ENCODE measurements at places on chromosomes 2 and 18.
A peak's percentile ranks its signal among the peaks of the same experiment; 100 is the strongest.

DNA sequence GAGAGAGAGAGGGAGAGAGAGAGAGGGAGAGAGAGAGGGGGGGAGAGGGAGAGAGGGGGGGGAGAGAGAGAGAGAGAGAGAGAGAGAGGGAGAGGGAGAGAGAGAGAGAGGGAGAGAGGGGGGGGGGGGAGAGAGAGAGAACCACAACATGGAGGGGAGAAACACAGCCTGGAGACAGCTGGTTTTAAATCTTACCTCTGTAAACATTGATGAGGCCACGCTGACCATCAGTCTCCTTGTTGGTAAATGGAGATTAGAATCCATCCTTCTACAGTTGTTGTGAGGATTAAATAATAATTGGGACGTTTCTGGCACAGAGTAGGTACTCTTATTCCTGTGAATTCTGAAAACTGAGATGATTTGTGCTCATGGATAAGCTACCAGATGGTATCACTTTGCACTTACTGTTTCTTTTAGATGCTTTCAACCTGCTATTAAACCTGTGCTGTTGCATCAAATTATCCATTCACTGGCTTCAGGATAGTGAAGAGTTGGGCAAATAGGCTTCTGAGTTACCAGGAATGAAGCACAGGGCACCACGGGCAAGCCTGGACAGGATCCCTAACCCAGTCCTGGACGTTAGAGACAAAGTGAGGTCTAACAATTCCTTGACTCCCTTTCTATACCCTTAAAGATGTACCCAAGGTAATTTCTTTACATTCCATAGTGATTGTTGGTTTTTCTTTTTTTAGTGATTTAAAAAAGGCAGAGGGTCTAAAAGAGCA lies 318.1 kb downstream of the ZNF521 start:
- no peak for DNase-seq

- DNase-seq: no peak
Measured at GRCh38 chr2:7672027-7672684, 754.9 kb downstream of the RNF144A start.

DNA sequence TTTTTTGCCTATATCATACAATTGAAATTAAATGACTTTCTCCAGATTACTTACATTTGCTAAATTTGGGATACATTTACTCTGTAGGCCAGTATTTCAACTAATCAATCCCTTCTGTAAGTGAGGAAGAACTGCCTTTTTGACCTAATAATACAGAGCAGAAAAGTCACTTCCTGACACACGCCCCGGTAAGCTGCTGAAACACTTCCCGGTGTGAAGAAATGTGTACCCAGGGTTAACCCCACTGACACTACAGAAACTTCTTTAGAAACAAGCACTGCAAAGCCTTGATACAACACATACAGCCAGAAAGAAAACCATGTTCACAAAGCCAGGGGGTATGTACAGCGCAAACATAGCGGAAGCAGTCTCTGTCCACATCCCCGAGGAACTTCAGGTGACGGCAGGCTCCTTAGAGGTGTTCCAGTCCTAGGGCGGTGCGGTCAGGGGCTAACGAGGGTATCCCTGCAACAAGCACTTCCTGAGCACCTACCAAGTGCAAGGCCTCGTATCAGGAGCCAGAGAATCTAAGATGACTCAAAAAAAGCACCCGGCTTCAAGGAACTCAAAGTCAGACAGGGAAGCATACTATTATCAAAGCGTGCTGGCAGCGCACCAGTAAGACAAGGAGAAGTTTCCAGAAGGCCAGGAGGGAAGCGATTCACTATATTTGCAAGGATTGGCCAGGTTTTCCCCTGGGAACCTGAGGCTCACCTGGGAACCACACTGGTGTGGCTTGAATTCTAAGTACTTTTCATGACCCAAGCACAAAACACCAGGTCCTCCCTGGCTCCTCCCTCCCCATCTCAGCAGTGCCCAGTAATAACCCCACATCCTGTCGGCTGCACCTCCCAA lies 46.6 kb downstream of the ZNF516 start:
- DNase-seq: no peak

- DNase-seq: no peak
Measured at GRCh38 chr2:65602603-65603235, 170.3 kb upstream of the SPRED2 start.

DNA sequence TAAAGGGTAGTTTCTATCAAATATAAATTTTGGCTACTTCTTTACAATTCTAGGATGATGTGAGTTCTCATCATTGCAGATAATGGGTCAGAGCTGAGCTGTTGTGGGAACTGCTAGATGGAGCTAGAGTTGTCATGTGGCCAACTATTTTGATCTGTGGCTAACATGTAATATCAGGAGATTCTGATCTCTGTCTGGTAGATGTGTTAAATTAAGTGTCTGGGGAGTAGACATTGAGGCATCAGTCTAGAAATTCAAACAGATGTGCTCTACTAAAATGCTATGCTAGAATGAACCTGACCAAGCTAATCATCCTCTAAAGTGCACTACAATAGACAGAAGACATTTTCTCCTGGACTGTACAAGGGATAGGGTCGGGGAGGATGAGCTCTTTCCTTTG lies 30.3 kb upstream of the DARS1 start:
- DNase-seq: no peak

DNA sequence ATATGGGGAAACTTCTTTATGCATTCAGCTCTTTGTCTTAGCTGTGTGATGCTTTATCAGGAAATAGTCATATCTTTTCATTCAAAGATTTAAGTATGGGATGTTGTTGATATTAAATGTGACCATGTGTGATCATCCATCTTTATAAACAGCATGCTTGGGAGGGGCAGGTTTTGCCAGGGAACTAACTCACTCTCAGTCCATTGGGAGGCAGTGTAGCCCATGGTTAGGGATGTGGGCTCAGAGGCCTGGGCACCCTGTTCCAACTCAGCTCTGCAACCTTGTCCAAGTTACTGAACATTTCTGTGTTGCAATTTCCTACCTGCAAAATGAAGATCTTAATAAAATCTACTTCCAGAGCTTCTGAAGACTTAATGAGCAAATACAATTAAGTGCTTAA lies 92.0 kb upstream of the BCL2L11 start:
- DNase-seq: no peak

- no peak for DNase-seq
Measured at GRCh38 chr2:47686018-47686417, 96.9 kb upstream of the MSH6 start.

GRCh38 chr18:63137999-63138435 lies 181.6 kb downstream of the BCL2 start:
- no peak for DNase-seq

DNA sequence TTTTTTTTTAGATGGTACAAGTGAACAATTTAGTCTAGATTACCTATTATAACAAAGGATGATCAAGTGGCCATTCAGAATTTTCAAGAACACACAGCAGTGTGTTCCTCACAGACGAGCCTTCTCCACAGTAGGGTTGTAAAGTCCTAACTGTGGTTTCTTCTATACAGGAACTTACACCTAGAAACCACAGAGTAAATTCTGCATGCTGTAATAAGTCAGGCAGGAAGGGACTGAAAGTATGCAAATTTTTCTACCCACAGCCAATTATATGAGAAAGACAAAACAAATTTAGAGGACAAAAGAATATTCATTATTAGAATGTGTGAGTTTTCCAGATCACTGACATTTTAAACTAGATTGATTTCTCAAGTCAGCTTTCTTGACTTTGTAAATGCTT lies 99.5 kb downstream of the RBMS1 start:
- no peak for DNase-seq

DNA sequence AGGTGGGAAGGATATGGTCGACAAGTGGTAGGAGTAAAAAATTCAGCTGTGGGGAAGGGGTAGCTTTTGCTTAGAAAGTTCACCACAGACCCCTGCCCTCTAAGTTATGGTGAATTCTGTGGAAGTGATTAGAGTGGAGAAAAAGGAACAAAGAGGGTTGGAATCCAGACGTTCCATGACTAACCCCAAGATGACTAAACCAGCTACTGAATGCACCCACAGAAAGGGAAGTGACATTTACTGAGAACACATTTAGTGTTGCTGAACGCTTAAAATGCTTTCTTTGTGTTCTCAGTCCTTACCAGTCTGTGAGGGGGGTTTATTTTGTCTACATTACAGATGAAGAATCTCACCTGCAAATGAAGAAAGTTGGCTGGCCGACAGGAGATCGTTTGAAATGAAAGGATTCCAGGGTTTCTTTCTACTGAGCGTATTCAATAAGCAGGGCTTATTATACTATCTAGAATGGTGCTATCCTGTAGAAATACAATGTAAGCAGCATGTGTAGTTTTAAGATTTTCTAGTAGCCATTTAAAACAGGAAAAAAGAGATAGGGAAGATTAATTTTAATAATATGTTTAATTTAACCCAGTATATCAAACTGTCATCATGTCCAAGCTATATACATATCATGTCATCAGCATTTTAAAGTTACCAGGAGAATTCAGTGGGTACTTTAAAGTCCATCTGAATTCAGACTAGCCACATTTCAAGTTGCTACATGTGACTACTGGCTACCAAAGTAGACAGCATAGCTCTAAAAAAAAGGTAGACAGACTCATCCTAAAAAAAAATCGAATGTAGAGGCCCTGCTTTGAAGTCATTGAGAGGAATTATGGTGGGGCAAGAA lies 60.1 kb downstream of the LIMS1 start:
- DNase-seq: peak; percentile 86

- no peak for DNase-seq
Measured at GRCh38 chr2:239324456-239324855, 76.4 kb downstream of the HDAC4 start.

GRCh38 chr2:197239434-197239833 lies 71.1 kb downstream of the ANKRD44 start:
- DNase-seq: no peak

Measured in HS-5 (cell line).